ENCODE measurements at places on chromosomes 2 and 18.

- peak; percentile 85 for DNase-seq
These were observed 70.4 kb downstream of the IL1R2 start for GRCh38 chr2:102061962-102062795.

DNA sequence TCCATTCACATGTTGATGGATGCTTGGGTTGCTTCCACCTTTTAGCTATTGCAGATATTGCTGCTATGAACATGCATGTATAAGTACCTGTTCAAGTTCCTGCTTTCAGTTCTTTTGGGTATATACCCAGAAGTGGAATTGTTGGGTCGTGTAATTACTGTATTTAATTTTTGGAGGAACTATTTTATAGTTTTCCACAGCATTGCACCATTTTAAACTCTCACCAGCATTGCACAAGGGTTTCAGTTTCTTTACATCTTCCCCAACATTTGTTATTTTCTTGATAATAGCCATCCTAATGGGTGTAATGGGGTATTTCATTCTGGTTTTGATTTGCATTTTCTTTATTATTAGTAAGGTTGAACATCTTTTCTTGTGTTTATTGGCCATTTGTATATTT, 16.0 kb downstream of the ACTR3 start:
- DNase-seq: no peak

DNA sequence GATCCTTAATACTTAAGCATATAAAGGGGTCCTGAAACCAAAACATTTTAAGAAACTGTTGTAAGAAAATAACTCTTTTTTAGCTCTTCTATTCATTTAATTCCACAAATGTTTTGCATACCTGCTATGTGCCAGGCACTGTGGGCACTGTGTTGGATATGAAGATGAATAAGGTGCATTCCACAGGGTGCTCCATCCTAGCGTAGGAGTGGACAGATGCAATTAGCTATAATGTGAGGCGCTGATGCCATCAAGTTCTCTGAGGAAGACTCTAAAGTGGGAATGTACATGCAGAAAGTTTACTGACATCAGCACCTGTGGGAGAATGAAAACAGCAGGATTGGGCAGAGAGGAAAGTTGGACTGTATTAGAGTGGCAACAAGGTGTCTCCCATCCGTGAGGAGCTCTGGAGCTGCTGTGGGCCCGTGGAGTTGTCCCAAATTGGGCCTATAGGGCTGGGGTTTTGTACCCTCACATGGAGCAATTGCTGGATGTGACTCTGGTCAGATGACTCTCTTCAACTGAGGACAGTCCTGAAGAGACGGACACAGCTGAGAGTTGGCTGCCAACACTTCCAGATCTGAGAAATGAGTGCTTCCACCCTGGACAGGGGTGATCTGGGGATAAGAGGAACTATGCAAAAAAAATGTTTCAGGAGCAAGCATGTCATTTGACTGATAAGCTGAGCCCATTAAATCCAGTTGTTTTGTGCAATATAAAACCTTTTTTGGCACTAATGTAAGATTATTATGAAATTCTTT, 22.3 kb downstream of the CD8A start:
- no peak for DNase-seq

GRCh38 chr2:236754271-236754944, 184.8 kb downstream of the ACKR3 start:
- DNase-seq: no peak

- no peak for DNase-seq
These were observed 38.8 kb downstream of the GULP1 start for GRCh38 chr2:188330316-188331053.

DNA sequence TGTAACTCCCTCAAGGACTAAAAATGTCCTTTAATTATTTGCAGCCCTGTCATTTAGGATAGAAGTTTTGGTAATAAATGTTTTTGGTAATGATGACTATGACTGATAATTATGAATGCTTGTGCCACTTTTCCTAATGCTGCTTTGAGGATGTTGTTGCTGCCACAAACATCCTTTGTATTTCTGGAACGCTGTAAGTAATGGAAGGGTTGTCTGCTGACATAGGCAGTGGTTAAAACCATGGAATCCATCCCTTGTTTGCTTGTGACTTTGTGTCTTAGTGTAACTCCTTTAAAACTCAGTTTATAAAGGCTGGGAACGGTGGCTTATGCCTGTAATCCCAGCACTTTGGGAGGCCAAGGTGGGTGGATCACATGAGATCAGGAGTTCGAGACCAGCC, 19.8 kb upstream of the LPIN2 start:
- DNase-seq: no peak

DNA sequence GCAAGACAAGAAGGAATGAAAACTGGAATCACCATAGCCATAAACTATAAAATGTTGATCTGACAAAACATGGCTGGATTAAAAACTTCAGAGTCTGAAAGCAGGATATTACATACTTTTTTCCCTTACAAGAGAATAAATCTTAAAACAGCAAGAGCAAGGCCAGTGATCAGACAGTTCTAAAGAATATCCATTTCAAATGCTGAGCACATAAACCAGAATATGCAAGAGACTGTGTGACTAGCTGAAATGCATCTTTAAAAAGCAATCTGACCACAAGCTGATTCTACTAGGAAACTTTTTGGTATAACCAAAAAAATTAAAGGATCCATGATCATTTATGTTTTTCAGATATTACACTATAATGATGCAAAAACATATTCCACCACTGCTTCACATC, 120.7 kb upstream of the RNU4ATAC start:
- DNase-seq: no peak

Data from astrocyte of the hippocampus (primary cell).